ENCODE measurements at places on chromosomes 1 and 21.

GRCh38 chr1:20685741-20686140 lies 24.6 kb upstream of the DDOST start:
- DNase-seq: no peak

DNA sequence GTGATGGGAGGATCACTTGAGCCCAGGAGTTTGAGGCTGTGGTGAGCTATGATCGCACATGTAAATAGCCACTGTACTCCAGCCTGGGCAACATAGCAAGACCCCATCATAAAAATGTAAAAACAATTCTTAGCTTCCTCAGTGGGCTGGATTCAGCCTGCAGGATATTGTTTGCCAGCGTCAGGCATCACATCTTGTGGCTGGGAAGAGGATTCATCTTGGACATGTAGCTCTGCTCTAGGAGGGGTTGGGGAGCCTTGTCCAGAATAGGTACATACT lies 19.3 kb upstream of the ST3GAL3 start:
- no peak for DNase-seq

DNA sequence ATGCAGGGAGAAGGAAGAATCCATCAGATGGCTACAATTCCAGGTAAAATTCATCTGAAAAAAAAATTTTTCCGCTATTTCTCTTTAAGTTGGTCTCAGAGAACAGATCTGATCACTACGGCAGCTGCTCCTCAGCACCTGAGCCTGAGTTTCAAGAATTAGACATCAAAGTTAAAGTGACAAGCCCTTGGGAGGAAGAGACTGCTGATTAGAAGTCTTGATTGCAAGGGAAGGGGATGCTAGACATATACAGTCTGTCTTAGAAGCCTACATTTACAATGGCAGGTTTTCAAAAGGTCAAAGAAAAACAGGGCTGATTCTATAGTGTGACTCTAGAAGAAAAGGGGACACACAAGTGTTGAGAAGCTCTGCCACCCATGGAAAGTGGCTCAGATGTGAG lies 48.3 kb downstream of the SUSD4 start:
- DNase-seq: no peak

GRCh38 chr1:173057984-173058383 lies 7.2 kb upstream of the TNFSF18 start:
- DNase-seq: no peak

- DNase-seq: no peak
Measured at GRCh38 chr1:67133177-67133576, 1.6 kb downstream of the C1orf141 start.

GRCh38 chr1:60573121-60573520 lies 499.6 kb upstream of the C1orf87 start:
- DNase-seq: no peak

GRCh38 chr1:229028987-229029878 lies 241.7 kb upstream of the RAB4A start:
- no peak for DNase-seq

Measured in T-helper 2 cell (primary cell).